ENCODE measurements at places on chromosomes 13 and 19.
A peak's percentile ranks its signal among the peaks of the same experiment; 100 is the strongest.

GRCh38 chr19:45345506-45345860 lies 4.9 kb downstream of the KLC3 start:
- DNase-seq = no peak

DNA sequence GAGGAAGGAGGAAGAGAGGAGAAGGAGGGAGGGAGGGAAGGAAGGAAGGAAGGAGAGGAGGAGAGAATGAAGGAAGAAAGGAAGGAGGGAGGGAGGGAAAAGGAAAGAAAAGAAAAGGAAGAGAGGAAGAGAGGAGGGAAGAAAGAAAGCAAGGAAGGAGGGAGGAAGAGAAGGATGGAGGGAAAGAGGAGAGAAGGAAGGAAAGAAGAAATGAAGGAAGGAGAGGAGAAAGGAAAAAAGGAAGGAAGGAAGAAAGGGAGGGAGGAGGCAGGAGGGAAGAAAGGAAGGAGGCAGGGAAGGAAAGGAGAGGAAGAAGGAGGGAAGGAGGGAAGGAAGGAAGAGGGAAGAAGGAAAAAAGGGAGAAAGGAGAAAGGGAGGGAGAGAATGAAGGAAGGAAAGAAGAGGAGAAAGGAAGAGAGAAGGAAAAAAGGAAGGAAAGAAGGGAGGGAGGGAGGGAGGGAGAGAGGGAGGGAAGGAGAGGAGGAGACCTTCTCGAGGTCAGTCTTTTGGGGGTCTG lies 13.4 kb upstream of the CASP14 start:
- no peak for DNase-seq

GRCh38 chr13:79108914-79109643 lies 297.0 kb downstream of the RBM26 start:
- no peak for DNase-seq

- no peak for DNase-seq
These were observed 1.5 kb upstream of the SHISA7 start for GRCh38 chr19:55444646-55445045.

- no peak for DNase-seq
These were observed 8.3 kb downstream of the RYR1 start for GRCh38 chr19:38441657-38442348.

- DNase-seq = no peak
These were observed 288.0 kb upstream of the MAB21L1 start for GRCh38 chr13:35764326-35765015.

GRCh38 chr19:5498830-5499550 lies 43.8 kb downstream of the ZNRF4 start:
- DNase-seq = no peak

- DNase-seq = no peak
These were observed 315.8 kb upstream of the KLF12 start for GRCh38 chr13:74449811-74450524.

DNA sequence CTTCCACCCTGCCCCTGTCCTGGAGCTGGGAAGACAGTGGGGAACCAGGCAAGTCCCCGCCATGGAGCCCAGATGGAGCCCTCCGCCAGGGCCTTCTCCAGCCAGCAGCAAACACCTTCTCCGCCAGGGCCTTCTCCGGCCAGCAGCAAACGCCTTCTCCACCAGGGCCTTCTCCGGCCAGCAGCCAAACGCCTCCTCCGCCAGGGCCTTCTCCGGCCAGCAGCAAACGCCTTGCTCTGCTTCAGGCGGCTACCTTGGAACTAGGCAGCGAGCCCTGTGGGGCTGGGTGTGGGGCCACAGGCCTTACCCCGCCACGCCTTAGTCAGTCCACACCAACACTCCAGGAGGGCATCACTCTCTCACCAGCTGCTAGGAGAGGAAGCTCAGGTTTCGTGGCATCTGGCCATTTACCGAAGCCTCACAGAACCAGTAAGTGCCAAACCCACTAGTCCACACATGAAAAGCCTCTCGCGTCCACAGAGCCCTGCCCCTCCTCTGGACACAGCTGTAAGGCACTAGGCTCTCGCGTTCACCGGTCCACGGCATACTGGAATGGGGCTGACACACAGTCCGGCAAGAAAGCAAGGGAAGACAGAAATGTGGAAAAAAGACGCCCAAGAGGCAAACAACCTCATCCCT lies 41.0 kb downstream of the MLLT1 start:
- peak; percentile 77 for DNase-seq

GRCh38 chr13:40063278-40063698 lies 407.8 kb downstream of the COG6 start:
- DNase-seq = peak; percentile 34

GRCh38 chr13:78121459-78122348 lies 203.1 kb upstream of the EDNRB start:
- DNase-seq = peak; percentile 81

DNA sequence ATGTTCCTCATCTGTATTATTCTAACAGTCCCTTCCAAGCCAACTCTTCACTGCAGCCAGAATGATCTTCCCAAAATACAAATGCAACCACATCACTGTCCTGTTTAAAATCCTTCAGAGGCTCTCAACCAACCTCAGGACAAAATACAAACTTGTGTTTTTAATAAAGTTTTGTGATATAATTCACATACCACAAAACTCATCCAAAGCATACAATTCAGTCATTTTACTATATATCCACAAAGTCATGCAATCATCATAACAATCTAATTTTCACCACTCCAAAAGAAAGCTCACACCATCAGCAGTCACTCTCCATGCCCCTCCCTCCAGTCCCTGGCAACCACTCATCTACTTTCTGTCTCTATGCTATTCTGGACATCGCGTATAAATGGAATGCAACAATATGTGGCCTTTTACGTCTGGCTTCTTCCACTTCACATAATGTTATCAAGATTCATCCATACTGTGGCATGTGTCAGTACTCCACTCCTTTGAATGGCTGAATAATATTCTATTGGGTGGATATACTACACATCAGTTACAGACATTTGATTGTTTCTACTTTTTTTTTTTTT lies 81.7 kb upstream of the DOCK9 start:
- no peak for DNase-seq

DNA sequence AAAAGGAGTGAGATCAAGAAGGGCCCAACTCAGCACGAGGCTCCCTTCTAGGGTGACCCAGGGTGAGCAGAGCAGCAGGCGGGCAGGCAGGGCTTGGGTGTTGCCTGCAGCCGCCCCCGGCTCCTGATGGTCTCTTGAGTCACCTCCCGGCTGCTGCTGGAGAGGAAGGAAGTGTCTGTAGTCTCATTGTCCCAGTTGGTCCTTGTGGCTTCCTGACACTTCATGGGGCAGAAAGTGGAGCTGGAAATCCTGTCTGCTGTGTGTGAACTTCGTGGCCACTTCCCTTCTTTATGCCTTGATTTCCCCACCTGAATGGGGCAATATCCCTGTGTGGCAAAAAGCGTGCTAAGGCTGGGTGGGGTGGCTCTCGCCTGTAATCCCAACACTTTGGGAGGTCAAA lies 2.5 kb downstream of the MAP1S start:
- peak; percentile 65 for DNase-seq

DNA sequence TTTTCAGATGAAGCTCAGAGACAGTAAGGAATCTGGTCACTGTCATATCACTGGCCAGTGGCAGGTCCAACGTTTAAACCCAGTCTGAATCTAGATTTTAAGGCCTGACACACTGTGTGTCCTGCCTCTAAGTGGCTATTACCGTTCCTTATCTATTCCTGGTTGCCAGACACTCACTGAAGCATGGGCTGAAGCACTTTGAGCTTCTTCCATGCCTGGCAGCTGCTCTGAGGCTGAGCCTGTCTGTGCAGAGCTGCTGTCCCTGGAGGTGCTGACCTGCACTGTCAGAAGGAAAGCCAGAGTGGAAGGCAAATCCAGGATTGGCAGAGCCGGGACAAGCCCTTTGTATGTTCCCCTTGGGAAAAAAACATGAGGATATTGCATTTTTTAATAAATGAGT lies 109.2 kb upstream of the SLC7A1 start:
- DNase-seq = peak; percentile 13

GRCh38 chr19:30225676-30226463 lies 146.3 kb upstream of the ZNF536 start:
- DNase-seq = no peak

DNA sequence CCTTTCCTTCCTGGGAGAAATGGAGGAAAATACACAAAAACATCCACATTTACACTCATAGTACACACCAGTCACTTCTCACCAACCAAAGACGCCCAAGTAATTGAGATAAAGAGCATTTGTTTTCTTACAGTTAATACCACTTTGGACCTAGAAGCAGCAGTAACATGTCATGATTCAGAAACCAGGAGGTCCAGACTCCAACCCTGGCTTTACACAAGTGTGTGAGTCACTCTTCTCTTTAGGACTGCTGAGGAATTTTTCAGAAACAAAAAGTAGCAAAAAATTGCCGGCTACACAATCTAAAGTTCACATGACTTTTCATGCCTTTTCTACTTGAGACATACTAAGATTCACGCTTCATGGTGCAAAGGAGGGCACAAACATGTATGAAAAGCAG lies 42.1 kb downstream of the TUBGCP3 start:
- DNase-seq = peak; percentile 84

DNA sequence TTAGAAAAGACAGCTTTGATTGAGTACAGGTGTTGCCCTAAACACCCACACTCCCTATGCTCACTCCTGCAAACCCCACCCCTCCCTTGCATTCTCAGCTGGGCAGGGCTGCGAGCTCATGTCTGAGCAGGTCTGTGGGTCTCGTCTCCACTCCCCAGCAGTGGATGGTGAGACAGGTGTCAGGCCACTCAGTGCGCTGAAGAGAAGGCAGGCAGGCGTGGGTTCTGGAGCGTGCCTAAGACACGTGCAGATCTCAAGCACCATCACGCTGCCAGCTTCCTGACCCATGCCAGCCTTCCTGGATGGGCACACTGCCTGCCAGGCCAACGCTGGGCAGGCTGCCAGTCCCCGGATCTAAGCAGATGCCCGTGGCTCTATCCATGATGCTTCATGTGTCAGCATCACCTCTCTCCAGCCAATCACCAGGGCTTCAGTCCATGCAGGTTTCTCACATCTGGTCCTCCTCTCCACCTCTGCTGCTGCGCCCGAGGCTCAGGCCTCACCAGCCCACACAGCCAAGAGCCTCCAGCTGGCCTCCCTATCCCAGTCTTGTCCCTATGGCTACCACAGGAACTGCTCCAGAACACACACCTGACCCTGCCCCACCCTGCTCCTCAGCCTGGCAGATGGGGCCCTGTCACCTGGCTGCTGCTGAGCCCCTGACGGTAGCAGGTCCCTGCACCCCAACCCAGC lies 42.6 kb downstream of the EPS15L1 start:
- no peak for DNase-seq

- DNase-seq = no peak
These were observed 5.2 kb downstream of the DKKL1 start for GRCh38 chr19:49368711-49369358.

- DNase-seq = peak; percentile 92
These were observed 2.4 kb upstream of the F2RL3 start for GRCh38 chr19:16886305-16886880.

DNA sequence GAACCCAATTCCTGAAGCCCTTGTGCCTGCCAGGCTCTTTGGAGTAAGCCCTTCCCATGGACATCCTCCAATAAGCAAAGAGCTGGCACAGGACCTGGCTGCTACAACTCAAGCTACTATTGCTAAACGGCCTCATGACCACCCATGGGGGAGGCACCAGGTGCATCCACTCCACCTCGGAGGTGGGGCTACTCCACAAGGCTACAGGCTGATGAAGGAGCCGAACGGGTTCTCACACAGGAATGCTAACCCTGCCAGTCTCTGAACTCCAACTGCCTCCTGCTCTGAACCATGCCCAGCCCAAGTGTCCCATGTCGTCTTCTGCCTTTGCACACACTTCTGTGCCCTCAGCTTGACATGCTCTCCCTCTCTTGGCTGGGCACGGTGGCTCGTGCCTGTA lies 10.0 kb downstream of the SYMPK start:
- DNase-seq = peak; percentile 15

- DNase-seq = no peak
These were observed 37.7 kb downstream of the GSX1 start for GRCh38 chr13:27830010-27830409.

DNA sequence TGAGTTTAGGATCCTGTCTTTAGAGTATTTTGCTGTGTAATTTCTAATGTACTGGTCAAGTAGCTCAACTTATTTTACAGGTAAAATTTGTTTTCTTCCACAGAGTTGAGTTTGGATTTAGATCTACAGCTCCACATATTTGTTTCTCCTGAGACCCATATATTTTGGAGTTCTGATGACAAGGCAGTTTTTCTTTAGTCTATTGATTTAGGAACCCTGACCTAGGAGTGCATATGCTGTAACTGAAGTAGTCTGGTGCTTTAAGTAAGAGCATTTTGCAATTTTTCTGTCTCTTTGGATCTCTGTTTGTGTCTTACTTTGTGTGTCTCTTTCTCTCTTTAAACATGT lies 19.5 kb upstream of the SPRY2 start:
- no peak for DNase-seq

GRCh38 chr19:8526345-8527091 lies 12.6 kb upstream of the ZNF414 start:
- peak; percentile 87 for DNase-seq

DNA sequence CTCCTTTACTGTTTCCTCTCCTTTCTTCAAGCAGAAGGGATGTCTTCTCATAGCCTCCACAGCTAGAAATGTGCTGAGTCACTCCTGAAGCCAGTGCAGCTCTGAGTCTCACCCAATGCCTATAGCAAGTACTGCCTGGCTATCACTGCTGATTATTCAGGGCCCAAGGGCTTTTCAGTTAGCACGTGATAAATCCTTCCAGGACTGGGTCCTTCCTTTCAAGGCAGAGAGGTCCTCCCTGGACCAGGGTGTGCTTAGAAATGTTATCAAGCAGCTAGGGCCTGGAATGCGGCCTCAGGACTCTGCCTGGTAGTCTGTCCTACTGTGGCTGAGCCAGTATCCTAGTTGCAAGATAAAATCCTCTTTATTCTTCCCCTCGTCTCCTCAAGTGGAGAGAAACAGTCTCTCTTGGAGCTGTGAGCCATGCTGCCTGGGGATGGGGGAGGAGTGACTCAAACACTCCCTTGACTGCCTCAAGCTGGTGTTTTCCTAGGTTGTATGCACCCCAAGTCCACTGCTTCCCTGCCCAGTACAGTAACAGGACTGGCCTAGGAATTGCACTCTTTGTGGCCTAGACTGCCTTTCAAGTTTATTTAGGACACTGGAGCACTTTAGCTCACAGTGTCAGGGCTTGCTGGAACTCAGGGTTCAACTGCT lies 198.7 kb upstream of the SERP2 start:
- DNase-seq = peak; percentile 68

- DNase-seq = no peak
These were observed 35.4 kb downstream of the BRD4 start for GRCh38 chr19:15296841-15297415.

All from fibroblast of mammary gland (primary cell).